Kidney (tissue), 22 donors: ENCODE measurements at places on chromosomes 12 and 14.

DNA sequence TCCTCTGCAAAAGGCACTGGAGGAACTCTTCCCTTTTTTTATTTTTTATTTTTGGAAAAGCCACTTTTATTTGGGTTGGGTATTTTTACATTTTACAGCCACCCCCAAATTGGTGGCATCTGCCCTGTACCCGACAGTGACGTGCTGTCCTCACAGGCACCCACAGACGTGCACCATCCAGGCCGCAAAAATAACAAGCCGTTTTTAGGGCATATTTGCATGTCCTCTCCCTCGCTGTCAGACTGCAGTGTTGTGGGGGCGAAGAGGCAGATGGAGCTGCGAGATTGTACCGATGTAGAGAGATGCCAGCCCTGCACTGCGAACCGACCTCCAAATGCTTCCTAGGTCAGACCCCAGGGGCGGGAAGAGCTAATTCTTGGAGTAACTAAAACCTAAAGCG lies 12.2 kb downstream of the JDP2 start:
- H3K27ac ChIP-seq: no peak overlapping the region
- H3K27me3 ChIP-seq: no peaks in the 10 kb centered on the region
- DNase-seq: no peak
- peaks cover 58% of the 10 kb centered on the region for H3K36me3 ChIP-seq
- H3K4me1 ChIP-seq: no peaks in the 10 kb centered on the region

DNA sequence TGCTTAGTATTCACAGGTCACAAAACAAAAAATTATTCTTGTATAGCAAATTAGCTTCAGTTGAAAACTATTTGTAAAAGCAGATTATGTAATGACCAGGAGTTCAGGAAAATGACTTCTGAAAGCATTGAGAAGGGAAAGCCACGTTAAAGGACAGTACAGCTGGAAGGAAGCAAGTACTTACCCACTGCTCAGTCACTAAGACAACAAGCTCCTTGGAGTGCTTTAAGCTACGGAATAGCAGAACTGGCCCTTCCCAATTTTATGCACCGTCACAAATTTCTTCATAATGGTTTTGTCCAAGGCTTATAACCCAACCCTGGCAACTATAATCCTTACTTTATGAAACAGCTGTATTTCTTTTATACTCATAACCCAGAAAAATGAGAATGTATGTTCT lies 13.0 kb upstream of the SNAPC1 start:
- H3K27ac ChIP-seq: no peak overlapping the region
- H3K27me3 ChIP-seq: no peaks in the 10 kb centered on the region
- peaks cover 9% of the 10 kb centered on the region for H3K36me3 ChIP-seq
- DNase-seq: no peak
- no peaks in the 10 kb centered on the region for H3K4me1 ChIP-seq
- H3K4me3 ChIP-seq: no peak overlapping the region

- H3K4me1 ChIP-seq: no peaks in the 10 kb centered on the region
- no peak overlapping the region for H3K27ac ChIP-seq
- DNase-seq: no peak
- no peaks in the 10 kb centered on the region for H3K36me3 ChIP-seq
These were observed 218.2 kb upstream of the ARHGAP5 start for GRCh38 chr14:31858868-31859267.

DNA sequence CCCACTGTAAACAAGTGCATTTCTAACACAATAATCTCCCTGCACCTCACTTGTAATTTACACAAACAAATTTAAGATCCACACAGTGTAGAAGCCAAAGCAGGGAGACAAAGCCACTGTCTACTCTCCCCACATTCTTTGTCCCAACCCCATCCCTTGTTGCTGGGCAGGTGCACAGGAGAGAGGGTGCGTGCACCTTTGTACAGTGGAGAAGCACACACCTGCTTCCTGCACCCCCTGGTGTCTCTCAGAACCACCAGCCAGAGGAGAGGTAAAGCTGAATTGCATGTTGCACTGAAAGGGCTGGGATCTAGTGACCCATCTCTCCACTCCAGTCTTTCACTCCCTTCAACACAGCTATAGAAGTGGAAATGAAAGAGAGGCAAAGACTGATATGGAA lies 51.4 kb upstream of the IFNG-AS1 start:
- DNase-seq: no peak
- no peak overlapping the region for H3K4me3 ChIP-seq
- H3K27ac ChIP-seq: no peak overlapping the region
- no peaks in the 10 kb centered on the region for H3K36me3 ChIP-seq

DNA sequence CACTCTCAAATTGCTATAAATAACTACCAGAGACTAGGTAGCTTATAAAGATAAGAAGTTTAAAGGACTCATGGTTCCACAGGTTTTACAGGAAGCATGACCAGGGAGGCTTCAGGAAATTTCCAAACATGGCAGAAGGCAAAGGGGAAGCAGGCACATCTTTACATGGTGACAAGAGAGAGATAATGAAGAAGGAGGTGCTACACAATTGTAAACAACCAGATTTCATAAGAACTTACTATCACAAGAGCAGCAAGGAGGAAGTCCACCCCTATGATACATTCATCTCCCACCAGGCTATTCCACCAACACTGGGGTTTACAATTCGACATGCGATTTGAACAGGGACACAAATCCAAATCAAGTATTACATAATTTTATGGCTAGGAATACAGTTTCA lies 257.7 kb downstream of the BTG1 start:
- H3K36me3 ChIP-seq: no peaks in the 10 kb centered on the region
- H3K27me3 ChIP-seq: no peaks in the 10 kb centered on the region
- H3K4me1 ChIP-seq: no peaks in the 10 kb centered on the region
- no peak for DNase-seq

GRCh38 chr12:32881107-32881506 lies 15.5 kb downstream of the PKP2 start:
- no peaks in the 10 kb centered on the region for H3K36me3 ChIP-seq
- no peak overlapping the region for H3K4me3 ChIP-seq
- no peaks in the 10 kb centered on the region for H3K27me3 ChIP-seq
- DNase-seq: no peak

GRCh38 chr14:106318700-106319099 lies 792.3 kb downstream of the TMEM121 start:
- H3K27ac ChIP-seq: no peak overlapping the region
- DNase-seq: no peak

DNA sequence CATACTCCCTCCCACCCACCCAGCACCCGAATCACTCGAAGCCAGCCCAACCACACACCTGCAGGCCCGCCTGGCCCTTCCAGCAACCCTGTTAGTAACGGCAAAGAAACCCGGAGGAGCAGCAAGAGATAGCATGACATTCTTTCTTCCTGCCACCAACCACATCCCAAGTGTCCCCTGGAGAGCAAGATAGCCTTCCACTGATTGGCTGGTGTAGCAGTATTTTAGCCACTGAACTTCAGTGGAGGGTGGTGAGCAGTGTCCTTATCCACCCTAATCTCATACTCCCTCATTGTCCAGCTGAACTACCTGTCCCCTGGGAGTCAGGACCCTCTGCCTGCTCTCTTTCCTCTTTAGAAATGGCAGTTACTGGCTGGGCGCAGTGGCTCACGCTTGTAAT lies 769 bp upstream of the SLC39A5 start:
- H3K36me3 ChIP-seq: peaks cover 2% of the 10 kb centered on the region
- H3K4me3 ChIP-seq: no peak overlapping the region
- H3K27ac ChIP-seq: no peak overlapping the region
- no peaks in the 10 kb centered on the region for H3K27me3 ChIP-seq
- DNase-seq: no peak

DNA sequence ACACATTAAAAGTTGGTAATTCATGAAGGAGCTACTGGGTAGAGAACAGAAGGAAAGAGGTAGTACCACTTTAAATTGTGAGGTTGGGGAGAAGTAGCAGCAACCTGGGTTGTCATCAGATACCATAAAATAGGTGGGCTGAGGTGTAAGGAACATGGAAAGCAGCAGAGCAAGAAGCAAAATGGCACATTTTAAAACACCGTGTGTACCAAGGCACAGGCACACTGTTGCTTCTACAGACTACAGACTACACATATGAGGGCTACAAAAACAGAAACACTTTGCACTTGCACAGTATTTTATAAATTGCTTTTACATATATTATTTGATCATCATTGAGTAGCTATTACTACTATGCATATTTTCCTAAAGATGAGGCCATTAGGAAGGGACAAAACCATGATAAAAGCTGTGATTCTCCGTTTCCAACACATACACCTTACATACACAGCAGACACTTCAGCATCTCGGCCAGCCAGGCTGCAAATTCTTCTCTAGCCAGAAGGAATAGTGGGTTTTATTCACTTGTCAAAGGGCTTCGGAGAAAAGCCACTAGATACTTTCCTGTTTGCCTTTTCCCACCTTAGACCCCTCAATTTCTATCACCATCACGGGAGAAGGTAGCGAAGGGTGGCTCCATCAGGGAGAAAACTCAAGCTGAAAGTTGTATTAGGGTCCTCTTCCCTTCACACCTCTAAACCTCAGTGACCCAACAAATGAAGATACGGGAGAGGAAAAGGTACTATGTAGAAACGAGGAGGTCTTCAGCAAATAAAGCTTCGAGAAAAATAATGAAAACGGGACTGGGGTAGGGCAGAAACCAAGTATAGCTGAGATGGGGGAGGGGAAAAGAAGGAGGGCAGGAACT lies 1.6 kb downstream of the PYM1 start:
- H3K36me3 ChIP-seq: no peaks in the 10 kb centered on the region
- H3K4me3 ChIP-seq: peak overlapping the region; percentile 99
- no peaks in the 10 kb centered on the region for H3K27me3 ChIP-seq
- DNase-seq: no peak

DNA sequence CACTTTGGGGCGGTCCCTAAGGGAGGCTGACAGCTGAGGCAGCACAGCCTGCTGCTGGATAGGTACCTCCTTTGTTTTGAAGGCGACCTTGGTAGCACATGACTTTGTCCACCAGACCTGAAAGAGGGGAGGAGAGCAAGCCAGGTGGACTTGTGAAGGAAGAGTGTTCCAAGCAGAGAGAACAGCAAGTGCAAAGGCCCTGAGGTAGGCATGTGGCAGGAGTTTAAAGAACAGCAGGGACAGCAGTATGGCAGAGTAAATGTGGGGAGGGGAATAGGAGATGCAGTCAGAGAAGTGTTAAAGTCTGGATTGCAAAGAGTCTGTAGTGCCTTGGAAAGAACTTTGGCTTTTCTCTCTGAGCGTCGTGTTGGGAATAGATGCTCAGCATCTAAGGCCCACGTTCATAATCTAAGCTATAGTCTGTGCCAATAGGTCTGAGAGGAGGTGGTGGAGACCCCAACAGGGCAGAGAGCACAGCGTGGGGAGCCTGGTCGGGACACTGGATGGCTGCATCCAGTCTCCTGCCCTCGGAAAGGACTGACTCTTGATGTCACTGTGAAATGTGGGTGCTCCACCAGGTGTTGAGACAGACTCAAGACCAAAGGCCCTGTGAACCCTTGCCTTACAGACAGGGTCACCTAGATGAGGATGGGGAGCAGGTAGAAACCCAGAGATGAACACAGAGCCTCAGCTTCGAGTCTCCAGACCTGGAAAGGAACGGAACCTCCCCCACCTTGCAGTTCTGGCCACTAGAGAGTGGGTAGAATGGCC lies 242.1 kb upstream of the PWP1 start:
- no peaks in the 10 kb centered on the region for H3K27me3 ChIP-seq
- no peak overlapping the region for H3K27ac ChIP-seq

DNA sequence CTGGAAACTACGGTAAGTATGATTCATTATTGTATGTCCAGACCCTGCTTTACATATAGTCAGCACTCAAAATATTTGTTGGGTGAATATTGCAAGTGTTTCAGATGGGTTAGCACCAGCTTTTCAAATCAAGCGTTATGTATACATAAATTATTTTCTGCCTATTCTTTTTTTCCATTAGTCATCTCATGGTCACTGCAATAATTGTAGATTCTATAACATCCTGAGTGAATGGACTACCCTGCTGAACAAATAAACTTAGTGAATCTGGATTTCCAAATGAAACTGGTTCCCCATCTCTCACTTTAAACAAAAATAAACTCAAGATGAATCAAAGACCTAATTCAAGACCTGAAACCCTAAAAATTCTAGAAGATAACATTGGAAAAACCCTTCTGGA lies 152.3 kb downstream of the DIO2 start:
- H3K4me3 ChIP-seq: no peak overlapping the region
- H3K4me1 ChIP-seq: no peaks in the 10 kb centered on the region
- no peak for DNase-seq
- H3K27me3 ChIP-seq: no peaks in the 10 kb centered on the region
- no peaks in the 10 kb centered on the region for H3K36me3 ChIP-seq

DNA sequence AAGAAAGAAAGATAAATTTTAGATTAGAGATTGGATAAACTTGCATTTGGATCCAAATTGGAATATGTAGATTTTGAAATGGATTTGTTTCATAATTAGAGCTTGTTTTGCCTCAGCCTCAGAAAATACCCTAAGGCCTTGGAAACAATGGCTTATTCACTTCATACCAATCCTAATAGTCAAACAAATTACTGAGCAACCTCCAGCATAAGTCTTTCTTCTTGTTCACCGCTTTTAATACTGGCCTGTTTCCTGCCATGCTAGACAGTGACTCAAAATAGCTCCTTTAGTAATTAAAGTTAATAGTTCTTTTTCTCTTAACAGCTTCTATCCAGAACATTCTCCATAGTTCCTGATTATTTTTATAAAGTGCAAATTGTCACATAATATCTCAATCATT lies 110.9 kb upstream of the DNM1L start:
- H3K4me1 ChIP-seq: peaks cover 5% of the 10 kb centered on the region
- peaks cover 4% of the 10 kb centered on the region for H3K36me3 ChIP-seq
- H3K4me3 ChIP-seq: no peak overlapping the region
- H3K27ac ChIP-seq: no peak overlapping the region

GRCh38 chr12:109387425-109388166 lies 39.9 kb downstream of the MYO1H start:
- no peaks in the 10 kb centered on the region for H3K36me3 ChIP-seq
- no peak for DNase-seq
- H3K4me3 ChIP-seq: no peak overlapping the region
- no peaks in the 10 kb centered on the region for H3K27me3 ChIP-seq
